Omental fat pad (tissue), 4 donors: ENCODE measurements at places on chromosomes 16 and 17. TPM values are rescaled to one million over a fixed set of nuclear protein-coding genes. Genes with fewer than 3 reads are reported as not detected.

The TMC5 gene
- total RNA-seq: 1.1 TPM

The KRTAP4-9 gene
- total RNA-seq: not detected

The KRT36 gene
- total RNA-seq: not detected

The DRC3 gene
- total RNA-seq: 4.6 TPM

The TNFRSF13B gene
- total RNA-seq: not detected

The NPIPB13 gene
- 7.1 TPM for total RNA-seq

The SHISA9 gene
- total RNA-seq: not detected

The RNF43 gene
- 0.19 TPM for total RNA-seq

The SPHK1 gene
- total RNA-seq: 19.6 TPM

The C17orf67 gene
- total RNA-seq: 0.96 TPM

The CCDC200 gene
- not detected for total RNA-seq

GRCh38 chr17:61786088-61786487, 77.2 kb downstream of the BRIP1 start:
- no peak for DNase-seq

GRCh38 chr16:54026456-54026855, 260.1 kb downstream of the IRX3 start:
- DNase-seq: no peak

DNA sequence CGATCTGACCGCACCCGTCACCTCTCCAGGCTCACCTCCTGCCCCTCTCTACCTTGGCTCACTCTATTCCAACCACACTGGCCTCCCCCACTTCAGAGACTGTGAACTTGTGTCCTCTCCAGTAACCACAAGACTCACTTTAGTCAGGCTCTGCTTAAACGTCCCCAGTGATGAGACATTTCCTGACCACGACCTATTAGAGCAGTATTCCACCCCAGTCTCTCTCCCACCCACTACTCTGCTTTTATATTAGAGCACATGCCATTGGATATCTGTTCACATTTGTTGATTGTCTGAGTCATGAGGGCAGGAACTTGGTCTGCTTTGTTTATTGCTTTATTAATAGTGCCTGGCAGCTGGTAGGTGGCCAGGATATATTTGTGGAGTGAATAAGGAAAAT, 20.1 kb downstream of the COX11 start:
- no peak for DNase-seq

DNA sequence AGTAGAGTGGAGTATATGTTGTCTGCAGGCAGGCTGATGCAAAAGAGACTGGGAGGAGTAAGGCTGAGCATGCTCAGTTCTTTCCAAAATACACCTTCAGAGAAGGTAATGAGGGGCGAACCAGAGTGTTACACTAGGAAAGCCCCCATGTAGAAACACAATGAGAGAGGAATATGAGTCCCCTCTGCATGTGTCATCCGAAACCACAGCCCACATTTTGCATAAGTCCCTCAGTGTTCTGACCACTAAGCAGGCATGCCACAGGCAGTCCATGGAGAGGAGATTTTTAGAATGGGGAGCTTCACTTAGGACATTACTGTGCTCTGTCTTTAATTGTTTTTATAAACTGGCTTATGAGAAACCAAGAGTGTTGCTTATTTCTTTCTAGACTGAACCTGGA, 32.0 kb downstream of the SLC6A2 start:
- DNase-seq: no peak

DNA sequence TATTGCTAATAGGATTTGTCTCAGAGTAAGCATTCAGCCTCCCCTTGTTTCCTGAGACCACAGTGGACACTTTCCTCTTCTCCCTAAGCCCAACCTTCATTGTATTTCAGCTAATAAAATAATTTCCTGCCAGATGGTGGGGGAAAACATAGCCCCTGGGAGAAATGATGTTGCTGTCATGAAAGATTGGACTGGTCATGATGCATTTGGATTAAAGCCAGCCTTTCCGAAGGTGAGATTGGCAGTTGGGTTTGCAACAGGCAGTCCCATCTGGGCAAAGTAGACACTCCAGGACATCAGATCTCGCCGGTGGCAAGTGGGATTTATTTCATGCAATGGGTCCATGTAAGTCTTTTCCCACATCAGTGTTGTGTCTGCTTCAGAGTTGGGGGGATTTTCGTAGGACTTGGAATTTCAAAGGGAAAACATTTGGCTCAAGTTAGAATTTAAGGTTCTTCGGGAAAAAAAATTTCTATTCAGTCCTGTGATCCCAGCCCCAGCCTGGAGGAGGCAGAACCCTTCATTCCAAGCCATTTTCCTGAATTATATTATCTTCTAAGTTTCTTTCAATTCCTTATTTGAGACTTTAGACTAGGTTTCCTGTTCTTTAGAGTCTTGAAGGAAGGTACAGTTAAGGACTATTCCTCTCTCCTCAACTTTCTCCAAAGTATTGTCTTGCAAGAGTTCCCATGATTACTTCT, 391.7 kb downstream of the XYLT1 start:
- no peak for DNase-seq

GRCh38 chr16:1762879-1763520, 8.3 kb downstream of the NME3 start:
- DNase-seq: no peak

GRCh38 chr16:31409433-31409832, 16.3 kb downstream of the ITGAD start:
- DNase-seq: no peak

GRCh38 chr17:50861822-50862528, 4.2 kb downstream of the TOB1 start:
- no peak for DNase-seq

GRCh38 chr17:80322864-80323263, 62.2 kb downstream of the RNF213 start:
- DNase-seq: no peak

DNA sequence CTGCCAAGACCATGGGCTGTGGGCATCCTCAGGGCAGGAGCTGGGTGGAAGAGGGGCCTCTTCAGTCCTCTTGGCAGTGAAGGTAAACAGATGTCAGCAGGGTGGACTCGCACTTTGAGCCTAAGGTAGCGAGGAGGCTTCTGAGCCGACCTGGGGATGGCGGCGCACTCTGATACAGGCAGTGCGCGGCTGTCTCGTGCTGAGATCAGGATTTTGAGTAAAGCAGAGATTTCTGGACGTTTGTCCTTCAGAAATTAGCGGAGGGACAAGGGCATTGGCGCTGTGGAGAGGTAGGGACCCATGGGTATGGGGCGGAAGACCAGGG, 6.8 kb downstream of the RAB40C start:
- no peak for DNase-seq

DNA sequence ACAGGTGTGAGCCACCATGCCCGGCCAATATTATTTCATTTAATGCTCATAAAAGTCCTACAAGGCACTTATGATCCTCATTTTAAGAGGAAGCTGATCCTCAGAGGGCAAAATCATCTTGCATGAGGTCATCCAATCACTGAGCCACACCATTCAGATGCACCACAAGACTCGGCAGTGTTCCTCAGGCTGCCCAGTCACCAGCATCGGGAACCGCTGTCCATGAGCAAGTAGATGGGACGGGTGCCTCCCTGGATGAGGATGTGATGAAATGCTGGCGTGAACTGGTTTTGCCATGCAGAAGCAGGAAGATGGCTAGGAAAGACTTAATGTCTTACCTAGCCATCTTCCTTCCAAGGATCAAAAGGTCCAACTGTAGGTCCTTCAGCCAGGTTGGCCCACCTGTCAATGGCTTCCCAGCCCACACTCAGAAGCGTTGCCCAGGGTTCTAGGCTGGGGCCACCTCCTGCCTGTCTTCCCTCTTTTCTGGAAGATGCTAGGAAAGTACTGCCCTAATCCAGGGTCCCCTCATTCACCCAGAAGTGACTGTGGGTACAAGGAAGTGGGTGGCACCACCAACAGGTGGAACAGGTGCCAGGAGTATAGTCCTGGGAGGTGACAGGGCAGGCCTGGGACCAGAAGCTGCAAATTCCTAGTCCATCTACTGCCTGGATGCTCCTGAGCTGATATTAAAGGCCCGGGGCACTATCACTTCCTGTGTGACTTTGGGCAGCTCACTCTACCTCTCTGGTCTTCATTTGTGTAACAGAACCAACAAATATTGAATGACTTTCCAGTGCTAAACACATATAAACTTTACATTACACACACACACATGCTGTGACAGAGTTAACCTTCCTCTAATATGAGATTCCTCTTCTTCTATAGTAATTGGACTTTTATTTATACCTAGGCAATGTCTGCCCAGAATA, 32.2 kb upstream of the CRYBA1 start:
- no peak for DNase-seq

GRCh38 chr17:21357281-21357680, 18.9 kb upstream of the KCNJ12 start:
- DNase-seq: no peak
